Stimulated activated CD4-positive, alpha-beta T cell treated with anti-CD3 and anti-CD28 coated beads, Interleukin-12 subunit alpha, Interleukin-12 subunit beta, amount 100 ng/mL, for 24 hours (primary cell): ENCODE measurements at places on chromosomes 11 and 22.

- DNase-seq = no peak
Observed at GRCh38 chr22:23760056-23760455, 2.7 kb upstream of the C22orf15 start.

DNA sequence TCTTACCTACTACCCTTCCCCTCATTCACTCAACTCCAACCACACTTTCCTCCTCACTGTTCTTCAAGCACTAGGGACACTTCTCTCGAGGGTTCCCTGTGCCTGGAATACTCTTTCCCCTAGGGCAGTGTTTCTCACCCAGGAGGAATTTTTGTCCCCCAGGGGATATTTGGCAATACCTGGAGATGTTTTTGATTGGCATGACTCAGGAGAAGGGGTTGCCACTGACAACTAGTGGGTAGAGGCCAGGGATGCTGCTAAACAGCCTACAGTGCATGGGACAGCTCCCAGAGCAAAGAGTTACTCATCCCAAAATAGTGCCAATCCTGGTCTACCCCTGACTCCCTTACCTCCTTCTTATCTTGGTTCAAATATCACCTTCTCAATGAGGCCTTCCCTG, 40.0 kb downstream of the BTG4 start:
- DNase-seq = no peak

GRCh38 chr11:123443851-123444623, 14.0 kb downstream of the GRAMD1B start:
- DNase-seq = no peak

DNA sequence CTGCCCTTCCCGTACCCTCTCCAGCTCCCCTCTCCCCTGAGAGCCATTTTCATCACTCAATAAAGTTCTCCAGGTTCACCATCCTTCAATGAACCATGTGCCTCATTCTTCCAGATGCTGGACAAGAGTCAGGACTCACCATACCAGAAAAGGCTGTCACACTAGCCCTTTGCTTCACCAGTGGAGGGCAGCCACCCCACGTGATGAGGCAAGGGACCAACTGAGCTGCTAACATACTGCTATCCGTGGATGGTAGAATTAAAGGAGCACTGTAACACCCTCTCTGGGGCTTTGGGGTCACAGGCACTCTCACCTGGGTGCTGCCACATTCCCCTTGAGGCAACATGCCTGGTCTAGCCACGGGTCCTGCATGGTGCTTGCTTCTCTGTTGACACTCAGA, 13.1 kb upstream of the OR5I1 start:
- no peak for DNase-seq

GRCh38 chr11:117877120-117877784, 794 bp upstream of the FXYD6 start:
- no peak for DNase-seq

GRCh38 chr11:116046127-116046526, 541.9 kb upstream of the CADM1 start:
- no peak for DNase-seq

GRCh38 chr11:126403658-126404057, 48.2 kb downstream of the ST3GAL4 start:
- no peak for DNase-seq

DNA sequence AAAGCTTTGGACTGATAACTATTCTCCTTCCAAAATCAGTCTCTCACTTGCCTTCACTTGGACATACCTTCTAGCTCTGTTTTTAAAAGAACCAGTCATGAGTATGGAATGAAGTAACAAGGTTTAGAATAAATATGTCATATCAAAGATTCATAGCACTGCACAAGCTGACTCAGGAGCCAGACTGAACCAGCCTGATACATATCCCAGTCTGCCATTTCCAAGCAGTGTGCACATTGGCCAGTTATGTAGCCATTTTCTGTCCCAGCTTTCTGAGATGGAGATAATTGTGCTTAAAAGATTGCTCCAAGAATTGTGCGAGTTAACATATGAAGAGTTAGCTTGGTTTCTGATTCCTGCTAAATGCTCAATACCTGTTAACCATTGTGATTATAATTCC, 311.3 kb downstream of the C11orf87 start:
- no peak for DNase-seq
